ENCODE measurements at places on chromosomes 11 and 22. TPM values are rescaled to one million over a fixed set of nuclear protein-coding genes. Genes with fewer than 3 reads are reported as not detected.

Gene CSNK1E
- total RNA-seq = 115 TPM

Gene ADAMTS8
- total RNA-seq = 39.1 TPM

Gene OR5P2
- 1.3 TPM for total RNA-seq

Gene ALKBH3
- 27.7 TPM for total RNA-seq

Gene BRSK2
- 0.26 TPM for total RNA-seq

Gene CUL5
- 37.9 TPM for total RNA-seq

Gene PLXNB2
- 308 TPM for total RNA-seq

Gene OR56A1
- not detected for total RNA-seq

Gene CRYBB2
- not detected for total RNA-seq

Gene SUSD2
- total RNA-seq = 277 TPM

Gene ARFIP2
- total RNA-seq = 36.4 TPM

Gene VSTM5
- total RNA-seq = not detected

Gene OTOG
- total RNA-seq = not detected

Gene APOBEC3B
- total RNA-seq = 0.52 TPM

Gene NLRX1
- total RNA-seq = 17.7 TPM

Gene INCENP
- total RNA-seq = 19.5 TPM

Gene NCAM1
- total RNA-seq = 4.2 TPM

Gene NPAT
- total RNA-seq = 15.0 TPM

Gene IFITM5
- not detected for total RNA-seq

Gene MPPED1
- total RNA-seq = not detected

Gene SCGB1D2
- total RNA-seq = not detected

Gene YPEL4
- 6.9 TPM for total RNA-seq

Gene PGA5
- total RNA-seq = not detected

Gene DDT
- total RNA-seq = 88.7 TPM

Gene OR2AG2
- total RNA-seq = 0.14 TPM

Gene TSSK2
- not detected for total RNA-seq

Gene OR10A4
- not detected for total RNA-seq

Gene LMO2
- total RNA-seq = 65.1 TPM

Gene CCDC15
- total RNA-seq = 1.5 TPM

Gene OR52N4
- 0.93 TPM for total RNA-seq

Gene GNAZ
- total RNA-seq = 3.0 TPM
